ENCODE measurements at places on chromosomes 1 and 21. TPM values are rescaled to one million over a fixed set of nuclear protein-coding genes. Genes with fewer than 3 reads are reported as not detected.

DNA sequence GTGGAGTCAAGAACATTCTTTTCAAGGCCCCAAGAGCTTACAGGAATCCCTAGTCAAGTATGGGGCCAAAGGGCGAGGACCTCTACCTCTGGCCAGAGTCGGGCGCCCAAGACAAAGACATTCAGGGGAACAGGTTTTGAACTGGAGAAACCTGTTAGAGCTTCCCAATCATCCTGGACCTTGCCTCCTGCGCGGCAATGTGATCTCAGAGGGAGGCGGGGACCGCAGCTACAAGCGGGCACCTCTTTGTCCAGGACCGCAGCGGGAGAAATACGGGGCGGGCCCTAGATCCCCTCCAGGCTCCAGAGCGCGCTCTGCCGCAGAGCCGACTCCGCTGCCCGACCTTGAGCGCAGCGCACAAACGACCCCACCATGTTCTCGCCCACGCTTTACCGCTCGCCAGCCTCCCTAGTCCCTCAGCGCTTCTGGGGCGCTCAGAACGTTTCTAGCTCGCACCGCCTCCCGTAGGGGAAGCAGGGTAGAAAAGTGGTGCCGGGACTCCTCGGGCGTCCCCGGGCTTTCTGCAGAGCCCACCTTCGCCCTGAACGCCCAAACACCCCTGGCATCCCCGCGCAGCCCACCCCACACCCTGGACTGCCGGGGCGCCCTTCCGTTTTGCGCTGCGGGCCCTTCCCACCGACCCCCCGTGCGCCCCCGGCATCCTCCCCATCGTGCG, 28.1 kb downstream of the RABIF start:
- DNase-seq, result peak; percentile 51

- no peak for DNase-seq
These were observed 20.9 kb downstream of the CSTB start for GRCh38 chr21:43754948-43755781.

- DNase-seq, result no peak
These were observed 12.6 kb upstream of the LAMTOR5 start for GRCh38 chr1:110420023-110420662.

GRCh38 chr1:82923931-82924330, 1075.0 kb downstream of the TTLL7 start:
- no peak for DNase-seq

DNA sequence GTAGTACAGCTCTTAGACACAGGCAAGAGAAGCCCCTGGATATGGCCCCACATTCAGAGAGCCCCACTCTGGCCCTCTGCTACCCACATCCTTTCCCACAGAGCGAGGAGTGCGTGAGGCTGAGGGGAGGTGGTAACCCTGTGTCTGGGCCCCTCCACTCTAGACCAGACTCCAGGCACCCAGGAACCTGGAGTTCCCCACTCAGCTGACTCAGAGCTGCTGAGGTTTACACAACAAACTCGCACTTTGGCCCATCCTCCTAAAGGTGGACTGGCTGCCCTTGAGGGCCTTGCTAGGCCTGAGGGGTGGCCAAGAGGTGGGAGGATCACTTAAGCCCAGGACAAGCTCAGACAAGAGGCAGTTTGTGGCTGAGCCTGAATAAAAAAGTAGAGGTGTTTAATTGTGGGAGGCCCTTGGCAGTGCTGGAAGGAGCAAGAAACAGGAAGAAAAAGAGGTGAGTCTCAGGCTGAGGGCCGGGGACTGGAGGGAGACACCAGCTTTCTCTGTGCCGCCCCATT, 10.7 kb downstream of the MR1 start:
- peak; percentile 79 for DNase-seq

DNA sequence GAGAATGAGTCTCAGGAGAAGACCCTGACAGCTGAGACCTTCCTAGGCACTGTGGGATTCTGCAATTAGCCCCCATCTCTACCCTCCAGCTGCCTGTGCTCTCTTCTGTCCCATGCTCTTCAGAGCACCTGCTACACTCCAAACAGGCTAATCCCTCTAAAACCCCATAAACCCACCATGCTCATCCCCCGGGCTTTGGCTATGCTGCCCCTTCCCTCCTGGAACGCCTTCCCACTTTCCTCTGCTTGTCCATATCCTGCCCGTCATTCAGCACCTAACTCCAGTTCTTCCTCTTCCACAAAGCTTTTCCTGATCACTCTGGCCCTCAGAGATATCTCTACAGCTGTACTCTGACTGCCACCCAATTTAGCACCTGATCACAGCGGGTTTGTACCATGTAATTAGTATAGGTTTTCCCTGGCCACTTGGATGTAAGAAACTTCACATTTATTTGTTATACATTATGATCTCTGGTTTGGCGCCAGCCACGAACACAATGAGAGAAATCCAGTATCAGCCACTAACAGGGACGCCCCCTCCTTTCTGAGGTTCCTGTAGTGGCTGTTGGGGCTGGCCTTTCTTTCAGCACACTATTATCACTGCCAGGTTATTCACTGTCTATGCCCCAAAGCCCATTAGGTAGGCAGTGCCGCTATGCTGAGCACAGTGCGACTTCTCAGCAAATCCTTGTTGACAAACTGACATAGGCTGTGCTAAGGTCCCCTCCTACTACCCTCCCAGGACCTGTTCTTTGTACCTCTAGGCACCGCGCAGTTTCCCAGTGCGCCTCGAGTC, 45.1 kb downstream of the CDC7 start:
- DNase-seq, result no peak

RGS1 gene
- 27.1 TPM for total RNA-seq
